ENCODE measurements at places on chromosomes 4 and X.

- no peak for DNase-seq
Observed at GRCh38 chrX:126393284-126393683, 159.3 kb downstream of the DCAF12L1 start.

- no peak for DNase-seq
Observed at GRCh38 chr4:155950461-155950860, 3.2 kb downstream of the CTSO start.

DNA sequence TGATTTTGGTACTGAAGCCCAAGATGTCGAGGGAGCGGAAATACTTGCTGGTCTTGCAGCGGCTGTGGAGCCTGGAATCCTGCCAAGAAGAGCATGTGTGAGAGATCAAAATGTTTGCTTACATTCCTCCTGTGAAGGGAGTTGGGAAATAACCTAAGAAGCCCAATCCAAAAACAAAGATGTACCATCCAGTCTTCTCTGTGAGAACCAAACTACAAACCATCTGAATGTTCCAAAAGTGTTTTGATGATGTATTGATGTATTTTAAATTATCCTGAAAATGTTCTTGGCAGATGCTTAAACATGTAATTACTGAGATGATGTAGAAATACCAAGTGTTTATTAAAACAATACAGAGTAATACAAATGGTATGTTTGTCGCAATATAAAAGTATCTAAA is 10.1 kb upstream of the ADH1A start:
- no peak for DNase-seq

DNA sequence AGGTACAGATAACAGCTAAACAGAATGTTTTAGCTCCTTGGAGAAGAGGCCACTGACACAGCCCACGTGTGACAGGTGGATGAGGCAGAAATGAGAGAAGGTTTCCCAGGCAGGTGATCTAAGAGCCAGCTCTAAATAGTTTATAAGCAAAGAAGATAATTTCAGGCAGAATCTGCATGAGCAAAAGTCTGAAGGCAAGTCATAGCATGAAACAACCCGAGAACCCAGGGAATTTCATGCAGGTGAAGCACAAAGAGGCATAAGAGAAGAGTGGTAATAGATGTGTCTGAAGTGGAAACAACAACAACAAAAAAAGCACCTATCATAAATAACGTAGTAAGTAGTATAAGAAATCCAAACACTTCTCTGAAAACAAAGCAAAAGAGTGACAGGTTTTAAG is 275.8 kb upstream of the CPEB2 start:
- no peak for DNase-seq

GRCh38 chrX:95718746-95719145 is 965.9 kb upstream of the DIAPH2 start:
- no peak for DNase-seq

Data from stimulated activated CD8-positive, alpha-beta memory T cell treated with anti-CD3 and anti-CD28 coated beads, Interleukin-2, amount 100 ng/mL, for 1 hour (primary cell).